ENCODE measurements at places on chromosomes 1 and 21. TPM values are rescaled to one million over a fixed set of nuclear protein-coding genes. Genes with fewer than 3 reads are reported as not detected.

GRCh38 chr1:81660286-81660685, 140.4 kb upstream of the ADGRL2 start:
- no peaks in the 10 kb centered on the region for H3K4me1 ChIP-seq
- no peak overlapping the region for H3K4me3 ChIP-seq
- H3K36me3 ChIP-seq, result no peaks in the 10 kb centered on the region
- H3K27me3 ChIP-seq, result no peaks in the 10 kb centered on the region
- no peak for DNase-seq

- DNase-seq, result no peak
- H3K27ac ChIP-seq, result no peak overlapping the region
- peaks cover 44% of the 10 kb centered on the region for H3K36me3 ChIP-seq
- H3K4me1 ChIP-seq, result peaks cover 56% of the 10 kb centered on the region
- H3K4me3 ChIP-seq, result no peak overlapping the region
These were observed 7.6 kb downstream of the UBASH3A start for GRCh38 chr21:42411197-42411869.

DNA sequence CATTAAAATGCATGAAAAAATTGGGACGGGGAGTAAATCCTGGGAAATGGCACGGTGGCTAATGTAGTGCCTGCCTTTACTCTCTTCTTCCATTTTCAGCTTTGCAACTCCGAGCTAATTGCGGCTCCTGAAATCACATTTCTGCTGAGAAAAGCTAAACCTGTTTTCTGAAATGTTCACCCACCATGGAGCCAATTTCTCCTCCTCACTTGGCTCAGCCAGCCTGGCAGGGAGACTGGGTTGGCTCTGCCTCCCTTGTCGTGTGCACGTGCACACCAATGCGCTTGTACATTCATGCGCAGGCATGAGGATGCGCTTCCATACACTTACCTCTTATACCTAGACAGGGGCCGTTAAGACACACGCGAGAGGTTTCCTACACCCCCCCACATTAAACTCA, 165.4 kb downstream of the PLXNA2 start:
- no peaks in the 10 kb centered on the region for H3K36me3 ChIP-seq
- DNase-seq, result no peak
- no peak overlapping the region for H3K4me3 ChIP-seq
- no peaks in the 10 kb centered on the region for H3K4me1 ChIP-seq
- no peak overlapping the region for H3K27ac ChIP-seq
- peaks cover 3% of the 10 kb centered on the region for H3K27me3 ChIP-seq

GRCh38 chr1:206921772-206922265, at the start of gene FCMR:
TSS of gene FCMR (minus strand) at chr1:206921941. CDS start at chr1:206921854, 87 bp downstream.
- H3K36me3 ChIP-seq, result peaks cover 13% of the 10 kb centered on the region
- peaks cover 44% of the 10 kb centered on the region for H3K4me1 ChIP-seq
- no peak within 1 kb of the TSS for H3K27ac ChIP-seq

Gene KLF17
- total RNA-seq, result not detected

GRCh38 chr21:18403735-18404450, at the start of gene TMPRSS15:
TSS of gene TMPRSS15 (minus strand) at chr21:18403785. CDS start at chr21:18403622, 163 bp downstream.
- no peaks in the 10 kb centered on the region for H3K4me1 ChIP-seq
- no peak within 1 kb of the TSS for H3K4me3 ChIP-seq
- no peaks in the 10 kb centered on the region for H3K36me3 ChIP-seq
- H3K27ac ChIP-seq, result no peak within 1 kb of the TSS
- no peak for DNase-seq

GRCh38 chr1:190602325-190602724, 124.7 kb upstream of the BRINP3 start:
- H3K4me1 ChIP-seq, result no peaks in the 10 kb centered on the region
- no peak overlapping the region for H3K27ac ChIP-seq
- no peaks in the 10 kb centered on the region for H3K27me3 ChIP-seq

GRCh38 chr1:197745911-197746310, 29.4 kb downstream of the DENND1B start:
- no peak for DNase-seq
- H3K36me3 ChIP-seq, result peaks cover 39% of the 10 kb centered on the region
- H3K4me1 ChIP-seq, result peaks cover 10% of the 10 kb centered on the region

All from activated naive CD8-positive, alpha-beta T cell treated with anti-CD3 and anti-CD28 coated beads, Interleukin-2, amount 10 ng/mL, durations not matched to agents 7 days and 5 days (primary cell).